PC-9 (cell line): ENCODE measurements at places on chromosomes 16 and 17. TPM values are rescaled to one million over a fixed set of nuclear protein-coding genes. Genes with fewer than 3 reads are reported as not detected.

DNA sequence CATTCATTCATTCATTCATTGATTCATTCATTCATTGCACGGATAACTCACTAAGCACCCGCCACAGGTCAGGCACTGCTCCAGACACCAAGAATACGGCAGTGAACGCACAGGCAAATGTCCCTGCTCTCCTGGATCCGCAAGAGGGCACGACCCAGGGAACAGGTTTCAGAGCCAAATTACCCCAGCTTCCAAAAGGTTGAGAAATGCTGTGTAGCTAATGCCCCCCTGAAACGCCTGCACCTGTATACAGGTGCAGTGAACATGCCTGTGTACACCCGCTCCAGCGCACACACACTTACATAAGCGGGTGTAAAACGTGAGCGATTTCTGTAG is 9.6 kb upstream of the UBE2I start:
- H3K27ac ChIP-seq = no peak overlapping the region
- H3K4me1 ChIP-seq = peaks cover 51% of the 10 kb centered on the region
- DNase-seq = no peak
- no peaks in the 10 kb centered on the region for H3K36me3 ChIP-seq
- no peaks in the 10 kb centered on the region for H3K27me3 ChIP-seq

- H3K27me3 ChIP-seq = no peaks in the 10 kb centered on the region
- H3K36me3 ChIP-seq = no peaks in the 10 kb centered on the region; the same call in 1 of the 2 replicates
- no peak overlapping the region for H3K4me3 ChIP-seq
- H3K4me1 ChIP-seq = peaks cover under 1% of the 10 kb centered on the region; the same call in 1 of the 2 replicates
- DNase-seq = no peak
Observed at GRCh38 chr16:81604960-81605383, 160.4 kb downstream of the CMIP start.

- no peaks in the 10 kb centered on the region for H3K36me3 ChIP-seq
- H3K4me3 ChIP-seq = no peak overlapping the region
- no peak for DNase-seq
- no peaks in the 10 kb centered on the region for H3K4me1 ChIP-seq
- no peak overlapping the region for H3K27ac ChIP-seq
- H3K27me3 ChIP-seq = peaks cover 36% of the 10 kb centered on the region
Observed at GRCh38 chr17:4610162-4610561, 25.8 kb downstream of the SMTNL2 start.

- H3K27ac ChIP-seq = no peak overlapping the region
- no peaks in the 10 kb centered on the region for H3K4me1 ChIP-seq
- H3K27me3 ChIP-seq = no peaks in the 10 kb centered on the region; the same call in 1 of the 2 replicates
- no peak for DNase-seq
- H3K4me3 ChIP-seq = no peak overlapping the region
Observed at GRCh38 chr17:12505866-12506265, 159.8 kb upstream of the MYOCD start.

Gene ACD
- 34.7 and 38.9 TPM in 2 replicates for total RNA-seq

Gene DPEP1
- not detected in 2 replicates for total RNA-seq

Gene TBX2
- 0.44 and 0.60 TPM in 2 replicates for total RNA-seq

DNA sequence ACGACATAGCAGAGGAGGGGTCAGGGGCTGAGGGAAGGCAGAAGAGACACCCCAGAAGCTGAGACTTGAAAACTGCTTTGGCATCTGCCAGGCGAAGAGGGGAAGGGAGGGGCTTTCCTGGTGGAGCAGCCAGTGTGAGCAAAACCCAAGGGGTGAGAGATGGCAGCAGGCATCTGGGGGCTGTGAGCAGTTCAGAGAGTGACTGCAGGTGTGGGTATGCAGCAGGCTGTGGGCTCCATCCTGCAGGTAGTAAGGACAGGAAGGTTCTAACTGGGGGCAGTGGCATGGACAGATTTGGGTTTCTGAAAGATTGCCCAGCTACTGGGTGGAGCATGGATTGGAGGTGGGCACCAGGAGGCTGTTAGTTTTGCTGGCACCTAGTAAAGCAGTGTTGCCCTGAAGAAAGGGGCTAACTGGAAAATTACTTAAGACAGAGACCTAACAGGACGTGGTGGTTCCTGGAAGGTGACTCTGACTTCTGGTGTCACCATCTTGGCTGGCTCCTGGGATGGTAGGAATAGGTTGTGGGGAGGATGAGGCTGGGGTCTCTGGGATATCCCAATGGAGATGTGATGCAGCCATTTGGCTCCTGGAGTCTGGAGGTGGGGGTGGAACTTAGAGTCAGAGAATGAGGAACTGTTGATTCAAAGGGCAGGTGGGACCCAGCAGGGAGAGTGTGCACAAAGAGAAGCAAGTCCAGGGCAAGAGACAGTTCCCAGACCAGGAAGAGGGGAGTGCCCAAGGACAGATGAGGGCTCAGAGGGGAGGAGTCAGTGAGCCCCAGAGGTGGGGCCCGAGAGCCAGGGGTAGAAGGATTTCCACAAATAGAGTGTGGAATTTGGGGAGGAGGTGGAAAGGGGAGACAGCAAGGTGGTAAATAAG is 11.2 kb downstream of the BCL7C start:
- 0 out of 2 replicates have a peak, but pooled peaks cover 7% of the 10 kb centered on the region for H3K36me3 ChIP-seq
- H3K27me3 ChIP-seq = no peaks in the 10 kb centered on the region
- no peaks in the 10 kb centered on the region for H3K4me1 ChIP-seq
- DNase-seq = no peak
- no peak overlapping the region for H3K27ac ChIP-seq

Gene TBC1D3E
- not detected in 2 replicates for total RNA-seq
